Hematopoietic multipotent progenitor cell (in vitro differentiated cells): ENCODE measurements at places on chromosomes 3 and 15.

- DNase-seq, result no peak
Observed at GRCh38 chr15:87680208-87680607, 576.3 kb downstream of the NTRK3 start.

GRCh38 chr15:74174958-74175253 lies 1.4 kb downstream of the ISLR start:
- DNase-seq, result no peak

DNA sequence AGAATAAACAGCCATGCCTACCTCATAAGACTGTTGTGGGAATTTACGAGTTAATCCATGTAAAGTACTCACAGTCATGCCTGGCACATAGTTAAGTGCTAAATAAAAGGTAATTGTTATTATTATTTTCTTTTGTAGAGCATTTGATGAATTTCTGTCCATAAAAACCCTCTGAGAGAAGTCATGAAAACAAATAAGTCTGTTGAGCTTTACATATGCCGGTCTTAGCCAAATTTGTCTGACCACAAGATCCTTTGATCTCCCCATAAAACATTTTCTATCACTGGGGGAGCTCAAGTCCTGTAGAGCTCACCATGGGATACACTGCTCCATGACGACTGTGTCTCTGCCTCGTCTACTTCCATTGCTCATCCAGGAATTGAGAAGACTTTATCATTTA lies 114.0 kb downstream of the MAGI1 start:
- DNase-seq, result no peak

DNA sequence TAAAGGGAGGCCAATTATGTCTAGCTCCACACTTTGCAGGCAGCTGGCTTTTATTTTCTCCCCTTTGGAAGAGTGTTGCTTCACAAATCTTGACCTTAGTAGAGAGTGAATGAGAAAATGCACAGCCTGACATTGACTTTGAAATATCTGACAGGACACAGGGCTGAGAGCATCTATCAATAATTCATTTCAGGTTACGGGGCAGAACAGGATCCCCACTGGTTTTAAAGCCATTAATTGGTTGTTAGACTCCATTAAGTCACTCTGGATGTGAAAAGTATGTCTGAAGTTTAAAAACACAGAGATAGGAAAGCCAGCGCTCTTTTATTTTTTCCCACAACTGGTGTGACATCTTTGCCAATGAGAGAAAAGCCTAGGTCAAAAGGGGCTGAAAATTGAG lies 251.9 kb upstream of the TMC3 start:
- DNase-seq, result no peak

DNA sequence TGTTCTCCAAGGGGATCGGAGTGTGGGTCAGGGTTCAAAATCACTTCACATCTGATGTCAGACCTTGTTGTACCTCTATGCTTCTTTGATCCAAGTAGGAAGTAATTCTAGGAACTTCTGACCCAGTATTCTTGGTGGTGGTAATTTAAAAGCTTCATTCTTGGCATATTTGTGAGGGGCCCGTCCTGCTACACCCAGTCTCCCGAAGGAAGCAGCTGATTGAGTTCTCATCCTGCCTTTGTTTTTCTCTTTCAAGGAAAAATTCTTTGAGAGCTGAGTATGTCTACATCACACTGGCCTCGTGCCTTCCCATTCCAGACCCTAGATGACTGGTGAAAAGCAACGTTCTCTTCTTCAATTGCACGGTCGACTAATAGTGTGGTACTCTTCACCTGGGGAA lies 234.4 kb upstream of the TPRG1 start:
- no peak for DNase-seq

DNA sequence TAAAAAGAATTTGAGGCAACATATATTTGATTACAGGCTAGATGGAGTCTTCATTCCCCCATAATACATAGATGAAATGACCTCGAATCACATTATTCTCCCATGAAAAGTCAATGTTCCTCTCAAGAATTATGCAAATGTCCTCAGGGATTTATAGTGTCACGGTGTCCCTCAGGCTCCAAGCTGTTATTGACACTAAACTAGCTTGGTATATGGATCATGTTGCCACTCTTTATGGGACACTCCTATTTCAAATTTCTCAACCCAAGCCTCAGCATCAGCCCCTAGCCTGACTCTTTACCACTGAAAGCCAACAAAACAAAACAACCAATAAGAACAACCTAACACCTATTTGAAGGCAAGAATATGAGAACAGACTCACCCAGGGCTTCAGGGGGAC lies 139.8 kb downstream of the TPRG1 start:
- no peak for DNase-seq

- no peak for DNase-seq
Observed at GRCh38 chr3:185069037-185070030, 83.5 kb downstream of the C3orf70 start.

DNA sequence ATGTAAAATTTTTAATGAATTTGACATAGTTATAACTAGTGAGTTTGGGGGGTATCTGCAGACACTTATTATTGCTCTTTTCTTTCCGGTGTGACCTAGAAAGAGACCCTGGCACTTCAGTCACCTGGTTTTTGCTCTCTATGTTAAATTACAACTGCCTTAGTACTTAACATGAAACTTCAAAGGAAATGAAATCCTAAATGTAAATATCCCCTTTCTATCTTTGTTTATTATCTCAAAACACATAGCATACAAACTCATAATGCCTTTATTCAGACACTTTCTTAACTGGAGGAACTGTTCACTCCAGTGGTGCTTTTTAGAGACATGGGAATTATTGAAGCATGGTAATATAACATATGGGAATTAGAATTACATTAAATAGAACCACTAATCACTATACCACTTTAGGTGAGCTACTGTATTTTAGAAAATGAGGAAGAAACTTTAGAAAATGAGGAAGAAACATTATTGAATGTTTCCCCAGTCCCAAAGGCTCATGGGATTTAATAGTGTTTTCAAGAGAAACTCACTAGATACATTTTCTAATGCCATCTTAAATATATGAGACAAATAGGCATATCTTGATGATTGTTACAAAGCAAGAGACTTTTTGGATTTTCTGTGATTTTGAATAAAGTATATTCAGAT lies 119.5 kb upstream of the MLF1 start:
- peak; percentile 31 for DNase-seq

DNA sequence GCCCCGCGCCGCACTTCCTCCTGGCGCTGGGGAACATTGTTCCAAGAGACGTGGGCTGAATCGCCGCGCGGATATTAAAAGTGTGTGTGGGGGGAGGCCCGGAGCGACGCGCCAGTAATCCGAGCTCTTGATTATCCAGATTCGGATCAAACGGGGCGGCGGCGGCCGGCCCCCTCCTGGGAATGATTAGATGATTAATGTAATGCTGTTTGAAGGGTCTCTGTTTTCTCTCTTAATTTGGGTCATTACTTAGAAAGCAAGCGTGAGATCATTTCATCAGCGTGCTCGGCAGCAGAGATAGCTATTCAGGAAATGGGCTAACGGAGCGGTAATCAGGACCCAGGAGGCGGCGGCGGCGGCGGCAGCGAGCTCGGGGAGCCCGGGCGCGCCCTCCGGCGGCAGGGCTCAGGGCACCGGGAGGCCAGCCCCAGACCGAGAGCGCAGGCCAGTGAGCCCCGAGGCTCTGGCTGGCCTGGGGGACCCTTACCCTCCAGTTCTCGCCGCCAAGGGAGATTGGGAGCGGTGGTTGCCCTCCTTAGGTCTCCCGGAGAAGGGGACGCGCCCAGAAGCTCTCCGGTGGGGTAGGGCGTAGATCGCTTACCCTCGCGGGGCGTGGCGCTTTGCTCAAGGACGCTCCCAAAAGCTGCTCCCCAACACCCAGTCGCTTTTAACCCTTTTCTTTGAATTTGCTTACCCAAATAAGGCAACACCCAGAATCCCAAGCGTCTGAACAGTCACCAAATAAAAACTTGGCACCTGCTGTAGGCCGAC lies 4.5 kb downstream of the FEZF2 start:
- DNase-seq, result no peak

- no peak for DNase-seq
Observed at GRCh38 chr3:55855311-55855710, 368.2 kb upstream of the WNT5A start.

DNA sequence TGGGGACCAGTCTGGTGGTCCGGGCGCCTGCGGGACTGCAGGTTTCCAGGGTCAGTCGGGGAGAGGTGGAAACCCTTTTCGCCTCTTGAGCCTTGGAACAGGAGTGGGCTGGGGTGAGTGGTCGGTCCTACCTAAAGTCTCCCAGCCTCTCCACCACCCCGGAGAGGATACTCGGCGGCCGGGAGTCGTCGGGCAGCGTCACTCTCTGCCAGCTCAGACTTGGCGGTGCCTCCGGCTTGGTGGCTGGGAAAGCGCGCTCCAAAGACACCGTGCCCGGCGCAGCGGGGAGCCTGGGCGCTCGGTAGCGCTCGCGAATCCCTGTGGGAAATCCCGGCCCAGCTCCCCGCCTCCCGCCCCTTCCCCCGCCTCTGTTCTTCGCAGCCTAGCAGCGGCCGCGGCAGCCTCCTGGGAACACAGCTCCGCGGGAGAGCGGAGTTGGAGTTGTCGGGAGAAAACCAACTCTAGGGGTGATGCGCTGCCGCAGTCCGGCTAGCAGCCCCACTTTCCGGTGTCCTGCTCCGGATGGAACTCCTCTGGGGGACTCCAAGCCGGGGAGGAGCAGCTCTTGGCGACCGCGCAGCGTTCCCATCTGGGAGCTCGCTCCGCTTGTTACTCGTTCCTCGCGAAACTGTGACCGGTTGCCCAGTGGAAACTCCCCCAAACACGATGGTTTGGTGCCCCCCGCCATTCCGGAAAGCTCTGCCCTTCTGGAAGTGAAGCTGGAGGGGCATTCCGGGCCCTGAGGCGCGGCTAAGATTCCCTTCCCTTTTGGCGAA lies 1.4 kb downstream of the EPHB1 start:
- DNase-seq, result peak; percentile 3

DNA sequence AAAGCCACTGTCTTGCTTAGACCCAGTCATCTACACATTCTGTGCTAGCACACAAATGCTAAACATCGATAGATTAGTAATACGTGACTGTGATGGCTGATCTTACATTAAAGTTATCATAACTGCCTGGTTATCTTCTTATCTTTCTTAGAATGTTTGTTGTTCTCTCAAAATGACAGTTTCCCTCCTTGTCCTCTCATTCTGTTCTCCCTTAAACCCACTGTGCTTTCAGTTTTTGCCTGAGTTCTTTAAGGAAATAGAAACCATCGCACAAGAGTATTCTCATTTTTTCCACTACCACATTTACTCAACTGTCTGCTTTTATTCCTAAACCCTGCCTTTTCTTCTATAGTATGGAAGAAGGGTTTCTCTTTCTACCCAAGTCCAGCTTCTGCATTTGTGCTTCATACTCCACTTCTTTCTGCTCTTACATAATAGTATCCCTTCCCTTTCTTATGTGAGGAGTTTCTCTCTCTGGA lies 17.1 kb downstream of the STX19 start:
- DNase-seq, result no peak

DNA sequence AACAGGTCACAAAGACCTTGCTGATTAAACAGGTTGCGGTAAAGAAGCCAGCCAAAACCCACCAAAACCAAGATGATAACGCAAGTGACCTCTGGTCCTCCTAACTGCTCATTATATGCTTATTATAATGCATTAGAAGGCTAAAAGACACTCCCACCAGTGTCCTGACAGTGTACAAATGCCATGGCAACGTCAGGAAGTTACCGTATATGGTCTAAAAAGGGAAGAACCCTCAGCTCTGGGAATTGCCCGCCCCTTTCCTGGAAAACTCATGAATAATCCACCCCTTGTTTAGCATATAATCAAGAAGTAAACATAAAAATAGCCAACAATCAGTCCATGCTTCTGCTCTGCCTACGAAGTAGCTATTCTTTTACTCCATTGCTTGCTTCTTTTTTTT lies 108.1 kb downstream of the MAGI1 start:
- no peak for DNase-seq

- DNase-seq, result no peak
Observed at GRCh38 chr3:117450026-117450425, 740.4 kb downstream of the TUSC7 start.

DNA sequence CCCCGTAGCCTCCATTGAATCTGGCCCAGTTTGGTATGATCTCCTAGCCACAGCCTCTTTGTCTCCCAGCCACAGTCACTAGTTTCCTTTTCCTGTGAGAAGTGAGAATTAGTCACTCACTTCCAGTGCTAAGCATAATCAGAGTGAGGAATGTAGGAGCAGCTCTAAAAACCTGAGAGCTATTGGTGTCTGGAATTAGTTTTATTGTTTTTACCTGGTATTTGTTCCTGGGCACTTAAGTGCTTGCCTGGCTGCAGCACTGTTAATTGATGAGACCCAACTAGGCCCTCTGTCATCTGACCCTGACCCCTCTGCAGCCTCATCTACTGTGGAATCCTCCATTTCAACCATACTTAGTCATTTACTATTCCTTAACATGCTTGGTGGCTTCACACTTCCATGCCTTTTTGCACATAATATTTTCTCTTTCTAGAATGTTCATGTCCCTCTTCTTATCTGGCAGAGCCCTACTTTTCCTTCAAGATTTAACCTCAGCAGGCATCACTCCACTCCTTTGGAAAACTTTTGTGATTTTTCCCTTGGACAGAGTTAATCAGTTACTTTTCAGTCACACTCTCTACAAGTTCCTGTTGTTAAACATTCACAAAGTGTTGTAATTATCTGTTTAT lies 48.8 kb downstream of the PDE8A start:
- no peak for DNase-seq

- no peak for DNase-seq
Observed at GRCh38 chr3:14285548-14285925, 106.9 kb downstream of the LSM3 start.

- DNase-seq, result no peak
Observed at GRCh38 chr15:63082366-63082765, 39.3 kb upstream of the LACTB start.

DNA sequence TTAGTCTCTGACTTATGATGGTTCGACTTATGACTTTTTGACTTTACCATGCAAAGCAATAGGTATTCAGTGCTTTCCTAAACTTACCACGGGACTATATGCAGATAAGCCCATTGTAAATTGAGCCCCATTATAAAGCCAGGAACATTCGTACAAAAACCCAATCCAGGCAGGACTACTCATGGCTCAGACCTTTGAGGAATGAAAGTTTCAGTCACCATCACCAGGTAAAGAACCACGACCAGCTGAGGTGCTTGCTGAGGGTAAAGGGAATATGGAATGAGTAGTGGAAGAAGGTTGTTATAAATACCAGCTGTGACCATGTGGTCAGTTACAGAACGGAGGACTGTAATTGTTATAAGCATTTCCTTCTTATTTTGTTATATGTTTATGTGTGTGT lies 54.9 kb upstream of the BNC1 start:
- DNase-seq, result no peak

GRCh38 chr15:91861223-91861622 lies 7.7 kb downstream of the SLCO3A1 start:
- DNase-seq, result no peak

- no peak for DNase-seq
Observed at GRCh38 chr3:23696842-23697241, 108.9 kb upstream of the UBE2E1 start.

GRCh38 chr3:156201411-156202405 lies 81.3 kb downstream of the KCNAB1 start:
- no peak for DNase-seq

GRCh38 chr3:134483195-134483900 lies 2.4 kb downstream of the ANAPC13 start:
- peak; percentile 29 for DNase-seq

DNA sequence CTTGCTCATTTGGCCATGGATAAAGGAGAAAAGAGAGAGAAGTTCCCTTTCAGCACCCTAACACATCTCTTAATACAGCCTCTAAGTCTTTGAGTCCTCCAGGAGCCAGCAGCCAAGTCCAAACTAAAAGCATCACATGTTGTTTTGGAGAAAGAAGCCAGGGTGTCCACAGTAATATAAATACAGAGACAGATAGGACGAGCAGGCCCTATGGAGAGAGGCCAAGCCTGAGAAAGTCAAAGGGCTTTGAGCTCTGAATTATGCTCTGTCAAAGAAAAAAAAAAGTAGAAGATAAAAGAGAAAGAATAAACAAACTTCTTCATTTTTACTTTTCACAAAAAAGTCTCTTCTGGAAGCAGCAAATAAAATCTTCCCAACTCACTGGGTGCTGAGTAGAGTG lies 92.4 kb upstream of the THBS1 start:
- no peak for DNase-seq
